ENCODE measurements at places on chromosomes 5 and 9. TPM values are rescaled to one million over a fixed set of nuclear protein-coding genes. Genes with fewer than 3 reads are reported as not detected.

Gene KLF4
- total RNA-seq: 72.1 TPM

Gene CACNA1B
- 84.4 TPM for total RNA-seq

DNA sequence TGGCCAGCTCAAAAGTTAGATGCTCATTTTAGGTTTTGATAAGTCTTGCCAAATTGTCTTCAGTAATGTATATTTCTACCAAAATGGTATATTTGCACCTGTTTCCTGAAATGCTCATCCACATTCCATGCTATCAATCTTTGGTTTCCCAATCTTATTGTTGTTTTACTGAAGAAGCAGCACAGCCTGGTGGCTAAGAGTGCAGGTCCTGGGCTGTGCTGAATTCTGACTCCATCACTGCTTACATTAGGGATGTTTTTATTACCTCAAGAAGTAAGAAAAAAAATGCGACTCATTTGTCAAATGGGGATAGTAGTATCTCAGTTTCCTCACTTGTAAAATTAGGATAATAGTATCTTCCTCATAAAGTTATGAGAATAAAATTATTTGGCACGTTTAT lies 13.6 kb upstream of the S100Z start:
- no peak overlapping the region for H3K4me3 ChIP-seq
- no peaks in the 10 kb centered on the region for H3K27me3 ChIP-seq
- no peaks in the 10 kb centered on the region for H3K36me3 ChIP-seq
- H3K27ac ChIP-seq: no peak overlapping the region

DNA sequence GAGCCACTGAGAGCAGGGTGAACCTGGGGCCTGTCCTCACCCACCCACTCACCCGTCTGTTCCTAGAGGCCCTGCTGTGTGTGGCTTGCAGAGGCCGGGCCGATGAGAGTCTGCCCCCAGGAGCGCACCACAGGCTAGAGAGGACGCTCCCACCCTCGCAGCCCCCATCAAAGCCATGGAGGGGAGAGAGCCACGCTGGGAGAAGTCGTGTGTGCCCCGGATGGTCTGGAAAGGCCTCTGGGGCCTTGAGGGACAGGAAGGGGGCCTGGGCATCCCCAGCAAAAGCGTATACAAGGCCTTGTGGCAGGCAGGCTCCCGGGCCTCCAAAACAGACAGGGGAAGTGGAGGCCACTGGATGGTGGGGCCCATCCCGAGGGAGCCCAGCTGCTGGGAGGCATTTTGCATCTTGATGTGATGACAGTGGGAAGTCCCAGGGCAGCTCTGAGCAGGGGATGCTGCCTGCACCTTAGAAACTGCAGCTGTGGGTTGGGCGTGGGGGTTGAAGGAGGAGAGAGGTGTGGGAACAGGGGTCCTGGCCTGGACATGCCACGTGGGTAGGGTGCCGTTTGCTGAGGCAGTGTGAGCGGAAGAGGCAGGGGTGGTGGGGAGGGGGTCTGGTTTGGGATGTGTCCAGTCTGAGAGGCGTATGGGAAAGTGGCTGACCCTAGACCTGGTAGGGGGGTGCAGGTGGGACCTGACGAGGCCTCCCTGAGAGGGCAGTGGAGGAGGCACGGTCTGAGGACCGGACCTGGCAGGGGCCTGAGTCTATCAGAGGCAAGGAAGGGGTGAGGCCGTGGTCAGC lies 43.0 kb upstream of the NOTCH1 start:
- peaks cover 12% of the 10 kb centered on the region for H3K4me1 ChIP-seq
- H3K27me3 ChIP-seq: peaks cover 9% of the 10 kb centered on the region
- no peaks in the 10 kb centered on the region for H3K36me3 ChIP-seq
- no peak overlapping the region for H3K27ac ChIP-seq
- no peak for DNase-seq
- no peak overlapping the region for H3K4me3 ChIP-seq

DNA sequence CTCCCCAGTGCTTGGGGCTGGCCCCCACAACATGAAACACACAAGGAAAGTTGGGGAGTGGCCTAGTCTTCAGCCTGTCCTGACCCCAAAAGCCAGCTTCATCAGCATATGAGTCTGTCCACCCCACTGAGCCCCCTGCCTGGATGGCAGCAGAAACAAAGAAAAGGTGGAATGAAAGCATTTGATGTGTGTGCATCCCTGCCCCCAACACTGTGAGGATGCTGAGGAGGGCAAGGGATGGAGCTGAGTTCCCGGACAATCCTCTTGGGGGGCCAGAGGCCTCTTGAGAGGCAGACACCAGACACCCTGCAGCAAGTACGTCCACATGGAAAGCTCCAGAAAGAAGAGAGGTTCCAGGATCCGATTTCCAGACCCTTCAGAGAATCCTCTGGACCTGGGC lies 113.5 kb upstream of the PPP1R26 start:
- no peak for DNase-seq
- no peak overlapping the region for H3K4me3 ChIP-seq
- no peaks in the 10 kb centered on the region for H3K36me3 ChIP-seq
- no peak overlapping the region for H3K27ac ChIP-seq
- H3K27me3 ChIP-seq: peaks cover 1% of the 10 kb centered on the region
- H3K4me1 ChIP-seq: no peaks in the 10 kb centered on the region
